ENCODE measurements at places on chromosomes 6 and 20.

GRCh38 chr6:113540466-113540865 lies 316.7 kb upstream of the MARCKS start:
- DNase-seq, result no peak

DNA sequence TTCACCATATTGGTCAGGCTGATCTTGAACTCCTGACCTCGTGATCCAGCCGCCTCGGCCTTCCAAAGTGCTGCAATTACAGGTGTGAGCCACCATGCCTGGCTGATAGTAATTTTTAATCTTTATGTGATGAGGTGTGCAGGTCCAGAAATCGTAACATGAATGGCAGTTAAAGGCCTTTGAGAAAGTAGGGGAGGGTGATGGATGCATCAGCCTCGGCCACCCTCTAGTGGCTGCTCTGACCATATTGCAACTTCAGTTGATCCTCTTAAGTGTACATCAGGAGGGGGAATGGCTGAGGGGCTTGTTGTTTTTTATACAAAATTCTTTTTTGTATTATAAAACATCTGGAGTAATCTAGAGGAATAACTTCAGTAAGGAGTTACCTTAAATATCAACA lies 193.0 kb downstream of the ZFAND3 start:
- DNase-seq, result no peak

- no peak for DNase-seq
These were observed 4.0 kb upstream of the TBC1D22B start for GRCh38 chr6:37253486-37254007.

- DNase-seq, result no peak
These were observed 117.0 kb upstream of the KCNG1 start for GRCh38 chr20:51139891-51140290.

GRCh38 chr20:48877304-48877703 lies 44.2 kb upstream of the ARFGEF2 start:
- DNase-seq, result no peak

DNA sequence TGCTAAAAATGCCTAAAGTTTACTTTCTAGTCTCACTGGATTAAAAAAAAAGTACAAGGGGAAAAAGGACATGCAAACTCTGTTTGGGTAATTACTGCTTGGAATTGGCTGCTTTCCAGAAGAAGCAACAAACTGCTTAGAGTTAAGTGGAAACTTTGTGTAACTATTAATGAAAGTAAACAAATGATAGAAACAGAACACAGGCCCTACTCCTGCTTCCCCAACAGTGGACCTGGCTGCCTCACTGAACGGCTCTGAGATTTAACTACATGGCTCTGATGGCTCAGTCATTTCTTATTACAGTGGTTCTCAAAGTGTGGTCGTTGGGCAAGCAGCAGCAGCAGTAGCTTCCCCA lies 108.5 kb downstream of the MAN1A1 start:
- peak; percentile 47 for DNase-seq

GRCh38 chr6:21200134-21200870 lies 393.2 kb upstream of the SOX4 start:
- DNase-seq, result no peak

DNA sequence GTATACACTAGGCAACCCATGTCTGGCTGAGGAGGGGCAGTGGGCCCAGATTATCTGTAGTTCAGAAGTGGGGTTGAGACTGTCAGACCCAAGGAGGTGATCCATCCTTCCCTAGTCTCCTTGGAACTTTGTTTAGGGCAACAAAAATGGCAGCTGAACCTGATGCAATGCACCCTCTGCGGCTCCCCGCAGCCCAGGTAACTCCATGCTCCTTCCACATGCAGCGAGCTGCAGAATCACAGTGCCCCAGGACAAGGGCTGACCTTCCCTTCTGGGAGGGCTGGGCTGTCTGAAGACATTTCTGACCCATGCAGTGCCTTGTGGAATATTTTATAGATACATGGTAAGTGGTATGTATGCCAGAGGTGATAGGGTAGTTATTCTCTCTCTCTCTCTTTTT lies 29.4 kb downstream of the NR2E1 start:
- no peak for DNase-seq

GRCh38 chr20:10752206-10752605 lies 78.4 kb upstream of the JAG1 start:
- DNase-seq, result no peak

- no peak for DNase-seq
These were observed 37.6 kb upstream of the CCN6 start for GRCh38 chr6:112016320-112016719.

DNA sequence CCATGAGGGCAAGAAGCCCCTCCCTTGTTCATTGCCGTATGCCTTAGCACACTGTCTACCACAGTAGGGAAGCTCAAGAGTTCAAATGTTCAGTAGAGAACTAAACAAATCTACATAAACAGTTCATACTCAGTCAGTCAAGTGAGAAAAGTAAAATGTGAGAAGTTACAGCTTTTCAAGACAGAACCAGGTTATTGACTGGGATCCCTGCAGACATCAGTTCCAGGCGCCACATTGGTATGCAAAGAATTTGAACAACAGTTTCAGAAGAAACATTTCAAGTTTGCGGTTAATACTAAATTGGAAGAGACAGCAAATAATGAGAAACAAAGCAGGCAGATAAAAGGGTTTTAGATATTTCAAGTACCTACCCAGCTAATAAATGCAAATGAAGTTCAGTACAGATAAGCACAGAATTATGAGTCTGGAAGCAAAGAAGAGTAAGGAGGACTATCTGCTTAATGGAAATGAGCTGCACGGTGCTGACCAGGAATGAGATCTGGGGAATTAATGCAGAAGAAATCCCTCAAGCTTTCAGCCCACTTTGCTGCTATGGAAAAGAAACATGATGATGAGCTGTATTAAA lies 246.2 kb downstream of the HACE1 start:
- no peak for DNase-seq

GRCh38 chr6:25168637-25169036 lies 110.5 kb upstream of the CARMIL1 start:
- no peak for DNase-seq

DNA sequence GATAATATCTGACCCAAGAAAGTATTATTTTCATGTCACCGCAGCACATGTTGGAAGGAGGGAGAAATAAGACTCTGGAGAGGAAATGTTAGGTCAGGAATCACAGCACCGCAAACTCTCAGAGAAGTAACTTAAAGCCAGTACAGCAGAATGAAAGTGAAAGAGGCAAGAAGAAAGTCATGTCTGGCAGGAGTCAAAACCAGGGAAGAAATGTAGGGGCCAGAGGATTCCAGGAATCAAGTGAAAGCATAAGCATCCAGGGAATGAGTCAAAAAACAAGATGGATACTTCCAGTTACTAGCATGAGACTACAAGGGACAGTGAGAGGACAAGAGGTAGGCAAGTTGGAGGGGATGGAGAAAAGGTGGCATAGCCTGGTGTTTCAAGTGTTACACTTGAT lies 80.4 kb downstream of the AK9 start:
- DNase-seq, result no peak

DNA sequence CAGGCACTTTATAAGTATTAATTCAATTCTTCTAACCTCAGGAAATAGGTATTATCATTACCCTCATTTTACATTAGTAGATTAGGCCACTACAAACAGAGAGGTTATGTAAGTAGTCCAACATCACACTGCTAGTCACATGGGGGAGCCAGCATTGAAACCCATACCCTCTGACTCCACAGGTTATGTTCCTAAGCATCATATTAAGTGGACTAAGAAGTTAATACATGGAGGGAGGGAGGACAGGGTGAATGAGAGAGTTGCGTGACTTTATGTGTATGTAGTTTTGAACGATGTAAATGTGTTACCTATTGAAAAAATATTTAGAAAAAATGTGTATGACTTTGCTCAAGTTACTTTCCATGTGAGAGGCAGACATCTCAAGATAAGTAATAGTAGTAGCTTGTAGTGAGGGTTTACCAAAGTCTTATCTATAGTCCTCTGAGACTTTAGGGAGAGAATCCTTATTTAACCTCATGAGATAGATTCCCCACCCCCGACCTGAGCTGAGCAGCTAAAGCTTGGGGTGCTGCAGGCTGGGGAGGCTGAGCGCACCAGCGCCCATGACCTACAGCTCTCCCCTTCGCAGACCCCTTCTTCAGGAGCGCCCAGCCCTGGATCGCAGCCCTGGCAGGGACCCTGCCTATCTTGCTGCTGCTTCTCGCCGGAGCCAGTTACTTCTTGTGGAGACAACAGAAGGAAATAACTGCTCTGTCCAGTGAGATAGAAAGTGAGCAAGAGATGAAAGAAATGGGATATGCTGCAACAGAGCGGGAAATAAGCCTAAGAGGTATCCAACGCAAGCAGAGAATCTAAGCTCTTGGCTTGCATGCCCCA lies 7.5 kb downstream of the BTN3A2 start:
- DNase-seq, result no peak

DNA sequence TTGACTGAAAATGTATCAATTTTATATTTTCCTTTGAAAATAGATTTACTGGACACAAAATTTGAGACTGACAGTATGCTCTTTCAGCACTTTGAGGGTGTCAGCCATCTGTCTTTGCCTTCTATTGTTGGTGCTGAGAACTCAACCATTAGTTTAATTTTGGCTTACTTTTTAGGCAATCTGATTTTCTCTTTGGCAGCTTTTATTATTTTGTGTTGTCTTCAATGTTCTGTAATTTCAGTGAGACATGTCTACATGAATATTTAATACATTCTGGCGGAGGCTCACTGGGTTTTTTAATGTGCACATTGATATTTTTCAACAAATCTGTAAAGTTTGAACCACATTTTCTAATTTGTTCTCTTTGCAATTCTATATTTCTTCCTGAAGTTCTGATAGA lies 648.6 kb downstream of the C6orf118 start:
- no peak for DNase-seq

GRCh38 chr6:58113960-58114359 lies 796.5 kb downstream of the PRIM2 start:
- DNase-seq, result no peak

GRCh38 chr20:21739682-21740081 lies 34.2 kb downstream of the PAX1 start:
- no peak for DNase-seq

GRCh38 chr20:51285684-51286083 lies 256.8 kb downstream of the NFATC2 start:
- DNase-seq, result no peak

- no peak for DNase-seq
These were observed 300.1 kb downstream of the CDH26 start for GRCh38 chr20:60258255-60258863.

DNA sequence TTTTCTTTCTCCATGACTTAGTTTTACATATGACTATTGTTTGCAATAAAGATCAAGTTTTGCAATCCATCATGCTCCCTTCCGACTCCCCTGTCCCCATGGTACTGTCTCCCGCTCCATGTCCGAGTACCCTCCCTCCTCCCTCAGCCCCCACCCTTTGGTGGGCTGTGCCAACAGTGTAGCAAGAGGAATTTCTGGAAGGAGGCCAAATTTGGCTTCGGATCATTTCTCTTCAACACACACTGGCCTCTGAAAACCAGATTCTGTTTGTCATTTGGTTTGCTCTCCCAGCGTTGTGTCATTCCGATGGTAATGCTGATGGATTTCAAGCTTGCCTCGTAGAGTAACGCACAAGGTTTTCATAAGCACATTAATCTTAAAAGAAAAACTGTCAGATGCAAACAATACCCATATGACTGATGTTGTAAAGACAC lies 22.9 kb upstream of the PAX1 start:
- DNase-seq, result peak; percentile 13

- DNase-seq, result no peak
These were observed 204.0 kb downstream of the TPBG start for GRCh38 chr6:82567621-82568020.

DNA sequence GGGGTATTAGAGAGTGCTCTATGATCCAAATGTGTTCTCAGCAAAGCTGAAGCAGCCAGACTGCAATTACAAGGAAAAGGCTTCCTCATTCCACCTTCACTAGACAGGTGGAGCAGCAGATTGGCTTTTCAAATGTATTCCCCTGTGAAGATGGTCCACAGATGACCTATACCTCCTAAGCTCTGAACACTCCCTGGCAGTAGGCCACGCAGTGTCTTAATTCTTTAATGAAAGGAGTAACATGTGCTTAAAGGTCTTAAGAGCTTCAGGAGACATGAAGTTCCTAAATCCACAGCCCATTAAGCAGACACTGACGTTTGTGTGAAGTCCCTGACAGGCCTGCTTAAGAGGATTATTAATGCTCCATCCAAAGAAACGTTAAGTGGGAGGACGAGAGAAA lies 138.9 kb upstream of the NUP153 start:
- DNase-seq, result no peak

DNA sequence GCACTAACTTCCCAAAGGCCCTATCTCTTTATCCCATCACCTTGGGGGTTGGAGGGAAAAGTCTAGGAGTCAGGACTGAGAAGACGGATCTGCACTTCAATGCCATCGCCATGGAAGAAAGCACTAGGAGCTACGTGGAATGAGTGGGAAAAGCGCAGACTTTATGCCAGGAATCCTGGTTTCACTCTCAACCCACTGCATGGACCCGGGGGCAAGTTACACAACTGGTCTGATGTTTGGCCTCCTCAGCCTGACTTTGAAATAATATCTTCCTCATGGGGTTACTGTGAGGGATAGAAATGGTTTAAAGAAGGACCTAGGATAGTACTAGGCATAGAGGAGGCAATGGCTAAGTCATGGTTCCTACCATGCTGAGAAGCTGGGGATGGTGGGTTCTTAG lies 13.5 kb upstream of the PSMG4 start:
- DNase-seq, result no peak

- no peak for DNase-seq
These were observed 132.4 kb upstream of the SYNDIG1 start for GRCh38 chr20:24337069-24337468.

DNA sequence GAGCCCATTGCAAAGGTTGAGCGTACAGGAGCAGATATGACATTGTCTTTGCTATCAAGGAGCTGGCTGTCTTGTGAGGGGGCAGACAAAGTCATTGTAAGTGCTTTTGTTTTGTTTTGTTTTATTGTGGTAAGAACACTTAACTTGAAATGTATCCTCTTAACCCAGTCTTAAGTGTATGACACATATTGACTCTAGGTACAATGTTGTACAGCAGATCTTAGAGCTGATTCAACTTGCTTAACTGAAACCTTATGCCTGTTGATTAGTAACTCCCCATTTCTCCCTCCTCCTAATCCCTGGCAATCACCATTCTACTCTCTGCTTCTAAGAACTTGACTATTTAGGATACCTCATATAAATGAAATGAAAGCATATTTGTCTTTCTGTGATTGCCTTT lies 429.0 kb downstream of the BMP2 start:
- DNase-seq, result no peak

DNA sequence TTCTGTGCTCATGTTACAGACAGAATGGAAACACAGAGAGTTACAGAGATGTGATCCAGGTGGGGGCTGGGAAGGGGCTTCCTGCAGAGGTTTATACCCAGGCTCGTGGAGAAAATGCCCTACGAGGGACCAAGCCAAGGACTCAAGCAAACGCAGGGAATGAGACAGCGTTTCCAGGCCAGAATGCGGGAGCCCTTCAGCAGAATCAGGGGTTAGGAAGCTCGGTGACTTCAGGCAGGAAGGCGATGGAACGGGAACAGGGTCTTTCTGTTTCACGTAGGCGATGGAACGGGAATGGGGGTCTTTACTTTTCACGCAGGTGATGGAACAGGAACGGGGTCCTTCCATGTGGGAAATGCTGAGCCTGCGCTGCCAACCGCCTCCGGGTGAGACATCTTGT lies 82.6 kb downstream of the THBS2 start:
- DNase-seq, result no peak
